Mucosa of gallbladder (tissue), 1 donor: ENCODE measurements at places on chromosomes 2 and 18. TPM values are rescaled to one million over a fixed set of nuclear protein-coding genes. Genes with fewer than 3 reads are reported as not detected.

Gene HSBP1L1
- total RNA-seq = 21.4 TPM

Gene COL6A3
- total RNA-seq = 258 TPM

Gene KCNG2
- total RNA-seq = not detected

Gene OTOF
- 0.09 TPM for total RNA-seq

Gene VAMP8
- total RNA-seq = 178 TPM

Gene C2orf42
- 22.6 TPM for total RNA-seq

Gene TOGARAM2
- total RNA-seq = 3.5 TPM

Gene TTN
- 92.5 TPM for total RNA-seq

Gene LOXL3
- total RNA-seq = 15.9 TPM

Gene DCAF17
- 12.9 TPM for total RNA-seq

Gene LBX2
- 3.3 TPM for total RNA-seq

DNA sequence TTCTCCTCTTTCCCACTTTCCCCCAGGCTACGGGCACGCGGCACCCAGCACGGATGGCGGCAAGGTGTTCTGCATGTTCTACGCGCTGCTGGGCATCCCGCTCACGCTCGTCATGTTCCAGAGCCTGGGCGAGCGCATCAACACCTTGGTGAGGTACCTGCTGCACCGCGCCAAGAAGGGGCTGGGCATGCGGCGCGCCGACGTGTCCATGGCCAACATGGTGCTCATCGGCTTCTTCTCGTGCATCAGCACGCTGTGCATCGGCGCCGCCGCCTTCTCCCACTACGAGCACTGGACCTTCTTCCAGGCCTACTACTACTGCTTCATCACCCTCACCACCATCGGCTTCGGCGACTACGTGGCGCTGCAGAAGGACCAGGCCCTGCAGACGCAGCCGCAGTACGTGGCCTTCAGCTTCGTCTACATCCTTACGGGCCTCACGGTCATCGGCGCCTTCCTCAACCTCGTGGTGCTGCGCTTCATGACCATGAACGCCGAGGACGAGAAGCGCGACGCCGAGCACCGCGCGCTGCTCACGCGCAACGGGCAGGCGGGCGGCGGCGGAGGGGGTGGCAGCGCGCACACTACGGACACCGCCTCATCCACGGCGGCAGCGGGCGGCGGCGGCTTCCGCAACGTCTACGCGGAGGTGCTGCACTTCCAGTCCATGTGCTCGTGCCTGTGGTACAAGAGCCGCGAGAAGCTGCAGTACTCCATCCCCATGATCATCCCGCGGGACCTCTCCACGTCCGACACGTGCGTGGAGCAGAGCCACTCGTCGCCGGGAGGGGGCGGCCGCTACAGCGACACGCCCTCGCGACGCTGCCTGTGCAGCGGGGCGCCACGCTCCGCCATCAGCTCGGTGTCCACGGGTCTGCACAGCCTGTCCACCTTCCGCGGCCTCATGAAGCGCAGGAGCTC, 35.4 kb downstream of the KCNK3 start:
- no peak for DNase-seq

DNA sequence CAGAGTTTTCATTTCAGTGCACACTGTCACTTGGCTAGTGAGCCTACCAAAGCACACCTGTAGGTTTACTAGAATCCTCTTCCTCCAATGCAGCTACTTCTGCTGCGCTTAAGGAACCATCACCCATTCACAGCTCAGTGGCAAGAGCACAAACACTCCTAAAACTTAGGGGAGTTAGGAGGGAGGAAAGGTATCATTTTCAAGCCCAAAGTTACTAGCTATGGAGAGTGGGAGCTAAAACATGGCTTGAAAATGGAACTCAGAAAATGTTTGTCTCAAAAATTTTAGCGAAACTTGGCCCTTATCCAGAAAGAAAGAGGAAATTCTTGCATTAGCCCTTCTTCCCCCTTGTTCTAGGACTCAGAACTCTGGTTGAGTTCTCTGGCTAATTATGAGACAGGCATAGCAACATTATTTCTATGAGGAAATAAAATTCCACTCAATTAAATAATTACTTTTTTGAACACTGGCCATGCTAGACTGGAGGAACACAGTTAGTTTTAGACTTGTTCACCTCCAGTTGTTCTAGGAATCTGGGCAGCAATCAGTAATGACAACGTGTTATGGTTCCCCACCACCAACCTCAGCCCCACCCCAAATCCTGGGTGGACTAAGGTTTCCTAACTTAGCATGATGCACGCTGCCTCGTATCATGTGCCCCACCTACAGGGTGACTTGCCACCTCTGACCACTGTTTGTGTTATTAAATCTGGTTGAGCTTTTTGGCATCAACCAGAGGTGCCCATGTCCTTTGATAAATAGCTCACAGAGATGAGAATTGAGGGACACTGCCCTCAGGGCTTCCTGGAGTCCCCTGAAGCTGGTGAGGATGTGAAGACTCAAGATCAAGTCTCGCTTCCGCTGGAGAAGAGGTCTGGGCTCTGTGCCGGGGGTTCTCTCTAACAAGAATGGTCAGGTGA, 32.8 kb downstream of the LPIN2 start:
- DNase-seq = no peak

DNA sequence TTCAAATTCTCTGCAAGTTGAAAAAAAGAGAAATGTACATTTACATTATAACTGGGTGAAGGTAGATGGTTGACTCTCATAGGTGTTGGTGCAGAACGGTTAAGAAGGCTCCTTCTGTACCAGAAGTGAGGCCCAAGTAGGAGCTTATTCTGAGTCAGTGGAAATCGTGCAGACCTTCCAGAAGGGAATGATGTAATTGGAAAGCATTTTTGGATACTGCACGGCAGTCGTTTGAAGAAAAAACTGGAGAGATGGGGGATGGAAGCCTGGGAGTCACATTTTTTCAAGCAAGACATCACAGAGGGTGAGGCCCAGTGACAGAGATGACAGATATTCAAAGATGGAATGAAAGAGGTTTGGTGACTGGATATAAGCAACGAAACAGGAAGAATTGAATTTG, 39.4 kb downstream of the HRH4 start:
- DNase-seq = no peak

- DNase-seq = no peak
These were observed 458.5 kb upstream of the SALL3 start for GRCh38 chr18:78521136-78521535.

GRCh38 chr2:39781697-39782096, 2.6 kb upstream of the THUMPD2 start:
- no peak for DNase-seq

- no peak for DNase-seq
These were observed 1195.7 kb upstream of the ZEB2 start for GRCh38 chr2:145715601-145716000.

DNA sequence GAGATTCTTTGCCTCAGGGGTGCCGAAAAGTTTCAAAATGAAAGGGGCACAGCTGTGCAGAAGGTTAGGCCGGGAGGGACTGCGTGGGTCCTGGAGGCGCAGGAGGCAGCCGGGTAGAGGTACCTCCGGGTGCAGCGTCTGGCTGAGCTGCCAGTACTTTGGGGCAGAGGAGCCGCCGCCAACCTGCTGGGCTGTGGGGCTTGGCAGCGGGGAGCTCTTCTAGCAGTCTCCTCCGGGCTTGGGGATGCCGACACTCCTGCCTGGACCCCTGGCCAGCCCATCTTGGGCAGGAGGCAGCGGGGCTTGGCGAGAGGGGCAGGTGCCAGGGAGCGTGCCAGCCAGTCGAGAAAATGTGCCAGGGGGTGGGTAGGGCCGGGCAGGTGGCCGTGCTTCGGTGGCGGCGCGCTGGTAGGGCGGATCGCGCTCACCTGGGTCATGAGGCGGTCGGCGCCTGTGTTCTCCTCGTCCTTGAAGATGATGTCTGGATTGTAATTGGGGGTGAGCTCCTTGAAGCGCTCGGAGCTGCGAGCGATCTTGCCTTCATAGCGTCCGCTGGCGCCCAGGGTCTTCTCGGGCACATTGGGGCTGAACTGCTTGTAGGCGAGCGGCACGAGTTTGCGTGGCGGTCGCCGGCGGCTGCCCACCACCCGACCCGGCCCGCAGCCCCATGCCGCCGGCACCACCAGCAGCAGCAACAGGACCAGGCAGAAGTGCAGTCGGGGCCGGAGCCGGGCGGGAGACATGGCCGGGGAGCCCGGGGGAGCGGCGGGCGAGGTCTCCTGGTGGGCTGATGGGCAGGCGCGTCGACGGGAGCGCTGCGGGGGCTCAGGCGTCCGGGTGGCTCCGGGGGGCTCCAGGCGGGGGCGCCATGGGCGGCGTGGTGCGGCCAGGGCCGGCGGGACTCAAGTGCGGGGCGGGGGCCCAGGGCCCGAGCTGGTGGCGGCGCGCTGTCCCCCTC, 717 bp downstream of the IHH start:
- no peak for DNase-seq

DNA sequence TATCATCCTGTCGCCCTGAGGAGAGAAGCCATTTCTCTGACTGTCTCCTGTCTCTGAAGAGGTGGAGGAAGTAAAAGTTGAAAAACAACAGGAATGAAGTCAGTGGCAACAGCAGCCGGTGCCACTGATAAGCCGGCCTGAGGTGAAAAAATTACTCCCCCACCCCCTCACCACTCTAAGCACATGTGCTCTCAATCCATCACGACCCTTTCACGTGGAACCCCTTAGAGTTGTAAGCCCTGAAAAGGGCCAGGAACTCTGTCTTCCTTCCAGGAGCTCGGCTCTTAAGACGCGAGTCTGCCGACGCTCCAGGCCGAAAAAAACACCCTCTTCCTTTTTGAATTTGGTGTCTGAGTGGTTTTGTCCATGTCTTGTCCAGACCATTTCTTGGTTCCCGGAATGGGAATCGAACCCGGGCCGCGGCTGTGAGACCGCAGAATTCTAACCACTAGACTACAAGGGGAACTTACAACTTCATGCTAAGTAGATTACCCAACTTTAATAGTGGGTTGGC, 40.7 kb upstream of the TRIM43 start:
- DNase-seq = no peak

- DNase-seq = no peak
These were observed 134.4 kb downstream of the GULP1 start for GRCh38 chr2:188426121-188426520.

DNA sequence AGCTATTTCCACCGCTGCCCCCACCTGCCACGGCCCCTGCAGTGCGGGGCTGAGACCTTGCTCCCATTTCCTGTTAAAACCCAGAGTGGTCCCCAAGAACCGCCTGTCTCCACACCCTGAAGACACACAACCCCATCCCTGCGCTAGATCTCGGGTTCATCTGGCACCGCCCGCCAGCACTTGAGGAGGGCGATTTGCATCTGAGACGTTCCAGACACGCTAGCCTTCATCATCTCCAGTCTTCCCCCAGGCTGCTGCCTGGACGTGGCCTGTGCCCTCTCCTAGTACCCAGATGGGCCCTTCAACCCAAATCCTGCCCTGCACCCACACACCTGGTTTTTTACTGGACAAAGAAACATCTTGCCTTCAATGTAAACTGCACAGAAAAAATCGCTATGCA, 49.8 kb downstream of the SLC66A2 start:
- peak; percentile 6 for DNase-seq

GRCh38 chr2:71129902-71130151, 202 bp downstream of the MCEE start:
- DNase-seq = no peak

- no peak for DNase-seq
These were observed 20.3 kb downstream of the RMC1 start for GRCh38 chr18:23523429-23524212.

DNA sequence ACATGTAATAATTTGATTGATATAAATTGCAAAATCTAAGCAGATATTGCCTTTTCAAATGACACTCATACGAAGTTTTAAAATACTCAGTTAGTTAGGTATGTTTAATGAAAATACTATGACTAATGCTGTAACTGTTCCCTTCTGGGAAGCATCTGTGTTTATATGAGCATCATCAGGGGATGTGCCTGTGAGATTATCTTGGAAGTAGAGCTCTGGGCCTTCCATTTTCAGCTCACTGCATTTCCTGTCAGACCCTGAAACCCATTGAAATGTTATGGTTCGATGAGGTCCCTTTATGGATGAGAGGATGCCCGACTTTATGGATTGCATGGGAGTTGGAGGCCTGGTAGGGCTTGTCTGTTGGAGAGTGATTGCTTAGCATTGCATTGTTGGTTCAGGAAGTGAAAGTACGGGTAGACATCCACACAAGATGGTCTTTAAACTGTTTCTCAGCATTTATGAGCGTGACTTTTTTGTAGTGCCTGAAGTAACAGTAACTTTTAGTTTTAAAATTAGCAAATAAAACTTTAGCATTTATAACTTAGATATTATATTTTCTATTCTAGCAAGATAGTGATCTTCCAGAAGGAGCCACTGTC, 28.7 kb downstream of the ELP2 start:
- DNase-seq = no peak

DNA sequence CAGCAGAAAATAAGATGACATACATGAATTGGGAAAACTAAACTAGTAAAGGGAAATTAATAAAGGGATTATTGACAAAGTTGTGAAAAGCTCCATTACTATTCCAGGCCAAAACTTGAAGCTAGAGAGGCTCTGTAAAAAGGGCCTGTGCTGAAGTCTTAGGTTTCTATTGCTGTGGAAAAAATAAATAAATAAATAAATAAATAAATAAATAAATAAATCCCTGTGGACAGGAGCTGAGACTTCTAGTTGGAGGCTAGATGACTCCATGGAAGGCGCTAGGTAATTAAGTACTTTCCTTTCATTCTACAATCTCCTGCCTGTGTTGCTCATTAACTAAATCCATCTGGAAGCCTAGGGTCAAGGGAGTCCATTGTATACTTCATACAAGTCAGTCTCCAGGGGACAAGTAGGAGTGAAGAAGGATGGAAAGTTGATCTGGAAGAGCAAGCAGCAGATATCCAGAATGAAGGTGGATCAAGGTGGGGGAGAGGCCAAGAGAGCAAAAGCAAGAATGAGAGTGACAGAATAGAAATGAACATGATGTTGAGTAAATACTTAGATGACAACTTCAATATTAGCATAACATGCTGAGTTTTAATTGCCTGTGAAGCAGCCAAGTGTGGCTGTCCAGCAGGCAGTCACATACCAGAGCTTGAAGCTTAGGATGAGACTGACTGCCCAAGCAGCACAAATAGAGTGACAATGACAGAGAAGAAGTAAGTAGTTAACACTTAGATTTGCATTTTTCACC, 26.2 kb upstream of the CCNT2 start:
- DNase-seq = peak; percentile 16

GRCh38 chr2:217077831-217078407, 218.1 kb upstream of the TNP1 start:
- no peak for DNase-seq

GRCh38 chr2:148509288-148509902, 135.2 kb upstream of the EPC2 start:
- peak; percentile 82 for DNase-seq

GRCh38 chr2:238954841-238955591, 107.1 kb downstream of the TWIST2 start:
- no peak for DNase-seq
